Peyer's patch (tissue), 4 donors: ENCODE measurements at places on chromosomes 5 and 9.

DNA sequence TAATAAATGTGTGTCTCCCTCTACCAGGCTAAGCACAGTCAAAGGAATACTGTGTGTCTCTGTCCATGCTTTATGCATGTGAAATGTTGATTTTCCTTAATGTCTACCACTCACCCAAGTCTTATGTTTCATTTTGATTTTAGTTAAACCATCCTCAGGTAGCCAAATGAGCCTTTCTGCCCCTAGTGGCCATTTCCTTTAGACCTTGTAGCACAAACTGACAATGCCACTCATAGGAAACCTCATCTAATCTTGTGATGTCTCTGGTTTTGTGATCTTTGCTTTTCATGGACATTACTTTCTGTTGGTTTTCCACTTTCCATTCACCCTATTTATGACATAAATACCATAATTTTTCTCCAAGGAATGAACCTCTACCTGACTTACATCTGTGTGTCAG is 820.8 kb downstream of the MAT2B start:
- DNase-seq, result no peak

GRCh38 chr9:71680189-71680980 is 87.9 kb downstream of the CEMIP2 start:
- no peak for DNase-seq

DNA sequence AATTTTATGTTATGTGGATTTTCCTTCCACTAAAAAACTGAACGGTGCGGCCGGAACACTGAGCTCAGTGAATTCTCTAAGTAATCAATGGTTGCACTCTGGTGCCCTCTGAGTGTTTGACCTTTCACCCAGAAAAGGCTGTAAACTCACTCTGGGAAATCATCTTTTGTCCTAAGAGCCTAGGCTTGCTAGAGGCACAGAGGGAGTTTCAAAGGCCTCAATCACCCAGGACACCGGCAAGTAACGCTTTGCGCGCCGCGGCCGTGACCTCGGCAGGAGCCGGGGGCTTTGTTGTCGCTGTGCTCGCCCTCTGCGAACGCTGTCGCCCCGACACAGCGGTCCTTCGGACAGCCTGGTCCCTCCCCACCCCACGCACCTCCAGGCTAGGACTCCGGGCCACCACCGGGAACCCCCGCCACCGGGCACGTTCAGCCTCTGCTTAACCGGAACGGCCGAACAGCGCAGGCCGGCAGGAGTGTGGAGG is 703 bp downstream of the ISCA1 start:
- DNase-seq, result no peak

- no peak for DNase-seq
Observed at GRCh38 chr9:35350212-35350611, 139.7 kb upstream of the RUSC2 start.

GRCh38 chr9:82438581-82438980 is 450.0 kb downstream of the SPATA31D1 start:
- no peak for DNase-seq

- no peak for DNase-seq
Observed at GRCh38 chr9:77454663-77455062, 193.5 kb downstream of the GNA14 start.

GRCh38 chr5:136810261-136810801 is 445.0 kb upstream of the TRPC7 start:
- no peak for DNase-seq

GRCh38 chr9:1216532-1216931 is 166.4 kb downstream of the DMRT2 start:
- DNase-seq, result no peak

- DNase-seq, result no peak
Observed at GRCh38 chr5:91180506-91180905, 202.6 kb downstream of the ARRDC3 start.
